Activated T-cell treated with anti-CD3 and anti-CD28 coated beads for 1 hour (primary cell): ENCODE measurements at places on chromosomes 3 and 15.

DNA sequence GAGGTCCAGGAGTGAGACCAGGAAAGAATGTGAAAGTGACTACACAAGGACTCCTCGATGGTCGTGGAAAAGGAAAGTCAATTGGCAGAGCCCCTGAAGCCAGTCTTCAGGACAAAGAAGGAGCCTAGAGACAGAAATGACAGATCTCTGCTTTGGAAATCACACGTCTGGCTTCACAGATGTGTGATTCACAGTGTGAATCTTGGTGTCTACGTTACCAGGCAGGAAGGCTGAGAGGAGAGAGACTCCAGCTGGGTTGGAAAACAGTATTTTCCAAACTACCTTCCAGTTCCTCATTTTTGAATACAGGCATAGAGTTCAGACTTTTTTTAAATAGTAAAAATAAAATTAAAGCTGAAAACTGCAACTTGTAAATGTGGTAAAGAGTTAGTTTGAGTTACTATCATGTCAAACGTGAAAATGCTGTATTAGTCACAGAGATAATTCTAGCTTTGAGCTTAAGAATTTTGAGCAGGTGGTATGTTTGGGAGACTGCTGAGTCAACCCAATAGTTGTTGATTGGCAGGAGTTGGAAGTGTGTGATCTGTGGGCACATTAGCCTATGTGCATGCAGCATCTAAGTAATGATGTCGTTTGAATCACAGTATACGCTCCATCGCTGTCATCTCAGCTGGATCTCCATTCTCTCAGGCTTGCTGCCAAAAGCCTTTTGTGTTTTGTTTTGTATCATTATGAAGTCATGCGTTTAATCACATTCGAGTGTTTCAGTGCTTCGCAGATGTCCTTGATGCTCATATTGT lies 6.0 kb downstream of the CCR2 start:
- no peak for DNase-seq

DNA sequence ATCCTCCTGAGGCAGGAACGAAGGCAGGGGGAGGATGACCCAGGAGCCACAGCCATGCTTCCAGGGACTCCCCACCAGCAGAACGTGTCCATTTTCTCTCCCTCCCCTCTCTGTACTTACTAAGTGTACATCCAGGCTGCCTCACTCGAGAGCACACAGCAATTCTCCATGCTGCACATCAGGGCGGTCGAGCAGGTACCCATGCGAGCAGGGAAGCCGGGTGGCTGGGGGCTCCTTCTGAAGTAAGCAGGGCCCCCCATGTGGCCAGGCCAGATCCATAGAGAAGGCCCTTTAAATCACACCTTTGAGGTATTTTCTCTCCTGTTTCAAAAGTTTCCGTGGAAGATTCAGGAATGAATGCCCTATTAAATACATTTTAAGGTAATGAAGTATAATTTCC lies 41.2 kb upstream of the SLC6A11 start:
- no peak for DNase-seq

DNA sequence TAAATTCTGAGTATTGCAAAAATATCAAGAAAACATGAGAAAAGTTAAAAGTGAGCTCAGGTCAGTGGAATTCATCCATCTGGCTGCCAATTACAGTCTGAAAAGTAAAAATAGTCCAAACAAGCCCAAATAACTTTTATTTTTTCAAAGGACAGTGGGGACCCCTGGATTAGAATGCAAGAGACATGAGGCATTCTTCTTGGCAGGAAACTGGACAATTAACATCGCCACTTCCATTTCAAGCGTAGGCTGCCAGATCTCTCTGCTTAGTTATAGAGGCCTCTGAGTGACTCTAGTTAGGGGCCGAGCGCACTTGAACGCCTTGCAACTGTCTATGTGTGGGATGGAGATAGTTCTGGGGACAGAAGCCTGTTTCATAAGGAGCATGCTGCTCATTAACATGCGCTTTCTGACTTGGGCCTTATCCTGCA lies 189.1 kb downstream of the GHSR start:
- no peak for DNase-seq

DNA sequence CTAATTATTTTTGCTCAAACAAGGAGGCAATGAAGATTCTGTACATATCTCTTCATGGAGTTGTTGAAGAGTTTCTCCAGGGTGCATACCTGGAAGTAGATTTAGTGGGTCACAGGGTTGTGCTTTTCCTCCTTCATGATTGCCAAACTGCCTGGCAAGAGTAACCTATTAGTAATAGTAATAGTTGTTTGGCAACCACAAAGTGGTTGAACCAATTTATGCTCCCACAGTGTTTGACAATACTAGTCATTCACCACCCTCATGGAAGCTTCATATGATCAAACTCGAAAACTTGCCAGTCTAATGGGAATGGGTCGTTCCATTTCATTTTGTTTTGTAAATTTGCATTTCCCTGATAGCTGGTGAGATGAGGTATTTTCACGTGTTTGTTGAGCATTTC lies 57.8 kb downstream of the TLE3 start:
- DNase-seq, result no peak

DNA sequence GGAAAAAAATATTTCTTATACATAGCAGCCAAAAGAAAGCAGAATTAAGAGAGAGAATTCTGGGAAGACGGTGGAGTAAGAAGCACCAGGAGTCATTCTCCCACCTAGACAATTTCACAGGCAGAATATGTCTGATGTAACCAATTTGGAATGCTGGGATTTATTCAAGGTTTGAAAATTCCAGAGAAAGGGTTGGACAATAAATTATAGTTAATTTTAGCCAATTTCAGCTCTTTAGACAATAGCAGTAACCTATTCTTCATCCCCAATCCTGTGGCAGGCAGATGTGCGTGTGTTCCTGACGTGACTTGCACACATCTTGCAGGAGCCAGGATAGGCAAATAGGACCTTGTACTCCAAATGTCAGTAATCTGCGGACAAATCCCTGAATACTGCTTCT lies 541.0 kb upstream of the NAALADL2 start:
- no peak for DNase-seq

GRCh38 chr3:139917226-139917785 lies 17.7 kb upstream of the CLSTN2 start:
- DNase-seq, result no peak

DNA sequence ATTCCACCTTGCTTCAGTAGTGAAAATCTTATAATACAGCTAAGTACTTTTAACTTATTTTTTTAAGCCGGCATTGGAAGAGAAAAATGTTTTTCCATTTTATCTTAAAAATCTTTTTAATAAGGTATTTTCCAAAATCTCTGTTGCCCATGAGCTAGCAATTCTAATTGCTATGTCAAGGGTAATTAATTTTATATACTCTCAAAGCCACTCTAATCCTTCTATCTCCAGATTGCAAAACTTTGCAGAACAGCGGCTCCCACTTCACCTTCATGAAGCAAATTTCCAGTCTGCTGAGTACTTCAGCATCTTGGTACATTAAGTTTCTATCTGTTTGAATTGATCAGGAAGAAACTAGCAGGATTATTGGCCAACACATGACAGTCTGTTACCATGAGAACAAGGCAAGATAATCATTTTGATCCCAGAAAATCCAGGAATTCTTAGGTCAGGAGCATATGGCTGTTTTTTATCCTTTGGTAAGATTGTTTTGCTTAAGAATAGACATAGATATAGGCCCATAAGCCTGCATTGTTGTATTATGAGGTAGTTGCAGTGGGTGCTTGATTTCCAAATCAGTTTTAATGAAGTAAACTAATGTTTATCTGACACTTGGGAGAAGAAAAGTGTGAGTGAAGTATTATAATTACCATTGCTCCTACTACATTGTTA lies 6.0 kb downstream of the TIPARP start:
- DNase-seq, result no peak

- DNase-seq, result peak; percentile 43
These were observed 14.5 kb downstream of the TAGLN3 start for GRCh38 chr3:112013058-112013783.

DNA sequence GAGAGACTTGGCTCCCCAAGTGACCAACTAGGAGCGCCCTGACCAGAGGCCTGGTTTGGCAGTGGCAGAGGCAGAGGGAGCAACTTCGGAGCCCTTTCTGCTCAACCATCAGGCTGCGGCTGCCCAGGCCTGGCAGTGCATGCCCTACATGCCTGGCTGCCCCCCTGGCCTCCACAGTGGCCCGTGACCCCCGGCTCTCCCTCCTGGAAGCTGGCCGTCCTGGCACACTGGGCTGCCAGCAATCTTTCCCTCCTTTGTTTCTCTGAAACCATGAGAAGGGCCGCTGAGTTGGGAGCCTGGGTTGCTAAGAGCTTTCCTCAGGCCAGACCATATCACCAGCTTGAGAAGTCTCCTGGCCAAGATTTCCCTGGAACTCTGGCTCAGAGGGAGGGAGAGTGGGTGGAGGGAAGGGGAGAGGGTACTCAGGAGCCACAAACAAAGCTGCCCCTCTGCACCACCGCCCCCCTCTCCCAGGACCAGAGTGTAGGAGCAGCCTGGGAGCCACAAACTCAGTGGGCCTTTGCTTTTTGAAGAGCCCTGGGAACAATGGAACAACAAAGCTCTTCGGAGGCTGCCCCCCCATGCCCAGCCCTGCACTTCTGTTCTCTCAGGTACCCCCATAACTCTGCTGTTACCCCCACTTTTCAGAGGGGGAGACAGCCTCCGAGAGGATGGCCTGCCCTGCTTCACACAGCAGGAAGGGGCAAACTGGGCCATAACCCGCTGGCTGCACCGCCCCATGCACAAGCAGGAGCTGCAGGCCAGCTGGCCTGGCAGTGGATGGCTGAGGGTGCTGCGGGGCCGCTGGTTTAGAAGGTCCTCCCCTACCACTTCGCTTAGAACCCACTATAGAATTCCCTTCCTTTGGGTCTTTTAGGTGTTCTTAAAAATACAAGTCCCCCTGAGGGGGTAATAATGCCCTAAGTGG lies 11.3 kb downstream of the CORO2B start:
- DNase-seq, result no peak

DNA sequence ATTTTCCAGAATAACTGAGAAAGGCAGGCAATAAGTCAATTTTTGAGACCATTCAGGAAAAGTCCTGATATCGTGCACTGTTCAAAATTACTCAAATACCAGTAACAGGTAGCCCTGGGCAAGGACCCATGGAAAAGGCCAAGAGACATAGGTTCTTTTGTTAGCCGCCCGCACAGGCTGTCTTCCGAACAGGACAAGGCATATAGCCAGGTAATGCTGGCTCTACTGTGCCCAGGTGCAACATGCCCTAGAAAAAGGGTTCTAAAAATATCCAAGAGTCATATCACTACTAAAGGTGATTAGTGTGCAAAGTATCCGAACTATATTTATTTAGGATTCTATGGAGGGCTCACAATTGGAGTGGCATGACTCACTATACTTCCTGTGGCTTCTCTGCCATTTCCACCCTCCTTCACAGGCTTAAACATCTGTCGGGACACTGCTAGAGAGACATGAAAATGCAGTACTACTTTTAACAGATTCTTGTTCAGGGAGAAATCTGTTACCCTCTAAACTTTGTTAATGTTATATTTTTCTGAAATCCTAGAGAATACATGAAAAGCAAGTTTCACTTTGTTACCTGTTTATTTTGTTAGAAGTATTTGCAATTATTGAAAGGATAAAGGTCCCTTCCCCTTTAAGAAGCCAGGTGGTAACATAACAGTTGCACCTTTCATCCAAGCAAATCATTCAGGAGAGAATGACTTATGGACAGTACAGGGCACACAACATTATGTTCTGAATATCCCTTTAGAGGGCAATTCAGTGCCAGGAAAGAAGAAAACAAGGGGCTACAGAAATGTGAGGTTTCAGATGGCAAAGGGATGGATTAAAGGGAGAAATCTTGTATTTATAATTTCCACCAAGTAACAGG lies 293.3 kb upstream of the THBS1 start:
- DNase-seq, result no peak

- no peak for DNase-seq
These were observed 67.0 kb downstream of the SCN11A start for GRCh38 chr3:38984731-38985130.

DNA sequence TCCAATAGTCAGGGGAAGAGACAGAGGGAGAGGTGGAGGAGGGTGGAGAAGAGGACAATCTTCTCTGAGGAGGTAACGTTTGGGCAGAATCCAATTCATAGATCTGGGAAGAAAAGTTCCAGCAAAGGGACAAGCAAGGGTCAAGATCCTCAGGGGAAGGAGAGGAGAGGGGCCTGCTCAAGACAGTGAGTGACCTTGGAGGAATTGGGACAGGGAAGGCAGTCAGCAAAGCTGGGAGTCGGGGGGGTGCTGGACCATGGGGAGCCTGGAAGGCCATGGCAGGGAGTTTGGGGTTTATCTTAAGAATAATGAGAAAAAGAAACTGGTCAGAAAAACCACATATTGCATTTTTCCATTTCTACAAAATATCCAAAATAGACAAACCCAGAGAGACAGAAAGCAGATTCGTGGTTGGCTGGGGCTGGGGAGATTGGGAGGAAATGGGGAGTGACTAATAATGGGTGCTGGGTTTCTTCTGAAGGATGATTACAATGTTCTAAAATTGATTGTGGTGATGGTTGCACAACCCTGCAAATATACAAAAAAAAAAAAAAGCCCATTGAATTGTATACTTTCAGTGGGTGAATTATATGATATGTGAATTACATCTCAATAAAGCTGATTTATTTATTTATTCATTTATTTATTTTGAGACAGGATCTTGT lies 19.6 kb upstream of the SRP14 start:
- no peak for DNase-seq

DNA sequence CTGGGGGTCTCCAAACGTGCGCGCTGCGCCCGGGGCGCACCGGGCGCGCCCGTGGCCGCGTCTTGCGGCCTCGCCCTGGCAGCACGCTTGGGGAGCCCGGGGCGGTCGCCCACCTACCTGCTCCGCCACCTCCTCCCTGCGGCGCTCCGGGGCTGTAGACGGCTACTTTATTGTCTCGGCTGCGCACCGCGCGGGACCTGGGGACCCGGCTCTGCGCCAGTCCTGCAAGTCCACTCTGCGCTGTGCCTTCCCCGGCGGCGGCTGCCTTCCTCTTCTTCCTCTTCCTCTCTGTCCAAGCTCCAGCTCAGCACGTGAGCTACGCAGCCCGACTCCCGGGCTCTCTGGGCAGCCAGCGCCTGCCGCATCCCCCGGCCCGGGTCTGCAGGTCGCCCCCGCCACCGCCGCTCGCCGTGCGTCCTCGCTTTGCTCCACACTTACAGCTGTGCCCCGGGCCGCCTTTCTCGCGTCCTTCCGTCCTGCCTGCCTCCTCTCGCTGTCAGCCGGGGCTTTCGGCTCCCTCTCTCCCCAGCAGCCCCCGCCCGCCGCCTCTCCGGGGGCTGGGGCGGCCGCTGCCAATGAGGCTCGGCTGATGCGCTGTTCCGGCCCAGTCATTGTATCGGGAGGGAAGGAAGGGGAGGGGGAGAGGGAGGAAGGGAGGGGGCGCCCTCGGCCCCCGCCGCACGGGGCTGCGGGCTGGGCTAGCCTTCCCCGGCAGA lies 156.4 kb upstream of the FRMD4B start:
- no peak for DNase-seq

GRCh38 chr3:196268284-196269163 lies 19.0 kb downstream of the PCYT1A start:
- DNase-seq, result no peak

DNA sequence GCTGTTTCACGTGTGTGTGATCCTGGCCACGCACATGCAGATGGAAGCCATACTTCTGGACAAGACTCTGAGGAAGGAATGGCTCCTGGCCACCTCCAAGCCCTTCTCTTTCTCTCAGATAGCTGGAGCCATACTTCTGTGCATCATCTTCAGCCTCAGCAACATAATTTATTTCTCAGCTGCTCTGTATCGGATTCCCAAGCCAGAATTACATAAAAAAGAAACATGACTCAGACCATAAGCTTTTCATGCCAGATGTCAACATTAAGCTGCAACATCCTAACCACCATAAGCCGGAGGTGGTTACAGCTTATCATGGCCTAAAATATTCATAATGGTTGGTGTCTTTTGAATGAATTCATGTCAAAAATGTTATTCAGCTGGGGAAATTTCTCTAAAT lies 10.6 kb upstream of the KIF23 start:
- DNase-seq, result no peak

GRCh38 chr15:74259292-74259648 lies 23.1 kb downstream of the CCDC33 start:
- no peak for DNase-seq

GRCh38 chr15:51185213-51186159 lies 90.8 kb upstream of the TNFAIP8L3 start:
- DNase-seq, result no peak
